ENCODE measurements at places on chromosomes 4 and X. TPM values are rescaled to one million over a fixed set of nuclear protein-coding genes. Genes with fewer than 3 reads are reported as not detected.

GRCh38 chr4:3244002-3244401, 5.0 kb upstream of the MSANTD1 start:
- DNase-seq = no peak

- no peak for DNase-seq
Measured at GRCh38 chrX:71224098-71224708, 1.2 kb downstream of the GJB1 start.

- DNase-seq = no peak
Measured at GRCh38 chr4:156754832-156755570, 216.6 kb downstream of the PDGFC start.

DNA sequence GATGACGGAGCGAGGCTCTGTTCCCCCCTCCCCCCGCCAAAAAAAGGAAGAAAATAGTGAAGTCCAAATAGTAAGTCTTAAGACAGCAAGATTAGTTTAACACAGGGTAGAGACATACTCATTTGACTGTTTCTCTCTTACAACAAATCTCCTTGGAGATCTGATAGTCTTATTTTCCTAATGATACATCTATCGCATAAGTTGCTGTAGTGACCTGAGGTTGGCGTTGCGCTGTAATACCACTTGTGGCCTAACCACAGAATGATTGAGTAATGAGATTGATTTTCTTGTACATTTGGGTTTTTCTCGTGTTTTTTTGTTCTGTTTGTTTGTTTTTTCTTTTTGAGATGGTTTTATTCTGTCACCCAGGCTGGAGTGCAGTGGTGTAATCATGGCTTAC, 27.2 kb downstream of the OCIAD1 start:
- DNase-seq = no peak

The HDAC6 gene
- polyA plus RNA-seq = 12.6 TPM

- no peak for DNase-seq
Measured at GRCh38 chr4:24704149-24704548, 91.2 kb upstream of the SOD3 start.

DNA sequence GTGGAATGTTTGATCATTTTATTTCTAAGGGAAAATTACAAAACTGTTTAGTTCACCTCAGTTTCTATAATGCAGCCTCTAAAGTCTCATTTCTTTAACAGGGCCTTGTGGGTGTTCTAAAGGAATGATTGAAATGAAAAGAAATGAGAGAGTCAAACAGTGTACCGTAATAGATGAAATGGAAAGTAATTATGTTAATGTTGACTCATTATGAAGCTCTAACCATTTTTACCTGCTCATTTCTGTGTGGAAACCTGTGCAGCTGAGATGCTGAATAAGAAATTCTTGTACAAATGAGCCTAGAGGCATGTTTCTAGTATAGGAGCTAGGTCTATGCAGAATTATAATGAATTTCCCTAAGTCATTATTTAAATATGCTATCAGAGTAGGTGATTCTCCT, 45.2 kb upstream of the RPA4 start:
- no peak for DNase-seq

DNA sequence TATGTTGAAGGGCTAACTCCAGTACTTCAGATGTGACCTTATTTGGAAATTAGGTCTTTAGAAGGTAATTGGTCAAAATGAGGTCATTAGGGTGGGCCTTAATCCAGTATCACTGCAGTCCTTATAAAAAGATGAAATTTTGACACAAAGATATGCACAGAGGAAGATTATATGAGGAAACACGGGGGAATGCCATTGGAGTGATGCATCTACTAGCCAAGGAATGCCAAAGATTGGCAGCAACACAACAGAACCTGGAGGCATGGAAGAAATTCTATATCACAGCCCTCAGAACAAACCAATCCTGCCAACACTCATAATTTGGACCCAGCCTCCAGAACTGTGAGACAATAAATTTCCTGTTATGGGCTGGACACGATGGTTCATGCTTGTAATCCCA, 17.6 kb downstream of the TRIM61 start:
- DNase-seq = no peak

DNA sequence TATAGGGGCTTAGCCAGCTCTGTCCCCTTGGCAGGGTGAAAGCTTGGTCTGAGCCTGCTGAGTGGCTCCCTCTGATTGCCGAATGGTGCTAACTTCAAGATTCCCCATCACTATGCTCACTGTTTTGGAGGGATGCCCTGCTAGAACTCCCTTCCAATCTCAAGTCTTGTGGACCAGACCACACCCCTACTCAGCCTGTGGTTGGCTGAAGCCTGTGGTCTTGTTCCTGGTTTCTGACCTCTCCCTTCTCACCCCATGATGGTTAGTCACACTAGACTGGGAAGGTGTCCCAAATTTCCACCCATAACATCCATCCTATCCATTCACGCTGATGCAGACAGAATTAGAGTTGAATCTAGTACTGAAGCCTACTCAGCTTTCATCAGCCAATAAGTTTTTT, 184.7 kb upstream of the NDP start:
- DNase-seq = no peak

The CDX4 gene
- not detected for polyA plus RNA-seq

DNA sequence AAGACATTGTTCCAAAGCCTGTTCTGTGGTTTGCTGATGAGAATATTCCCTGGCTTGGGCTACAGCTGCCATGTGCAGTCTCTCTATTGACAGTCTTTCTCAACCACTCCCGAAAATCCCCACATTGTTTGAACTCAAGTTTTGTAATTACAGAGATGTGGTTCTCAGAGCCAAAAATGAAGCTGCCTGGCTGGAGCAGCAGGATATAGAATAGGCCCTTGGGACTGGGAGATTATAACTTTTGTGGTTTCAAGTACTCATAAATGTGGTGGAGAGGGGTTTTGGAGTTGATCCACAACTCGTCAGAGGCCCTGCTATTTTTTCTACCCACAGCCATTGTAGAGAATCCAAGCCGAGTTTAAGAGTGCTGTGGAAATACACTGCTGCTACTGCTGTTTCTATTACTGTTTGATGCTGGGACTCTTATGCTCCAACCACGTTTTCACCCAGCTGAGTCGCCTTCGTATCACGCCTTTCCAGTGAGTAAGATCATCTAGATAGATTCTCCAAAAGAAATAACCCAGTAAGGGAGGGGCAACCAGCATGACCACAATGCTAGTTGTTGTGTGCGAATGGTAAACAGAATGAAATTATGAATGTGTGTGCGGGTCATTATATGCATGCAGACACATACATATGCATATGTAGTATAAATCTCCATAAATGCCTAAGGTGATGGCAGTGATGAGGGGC, 57.1 kb upstream of the ATXN3L start:
- DNase-seq = no peak

DNA sequence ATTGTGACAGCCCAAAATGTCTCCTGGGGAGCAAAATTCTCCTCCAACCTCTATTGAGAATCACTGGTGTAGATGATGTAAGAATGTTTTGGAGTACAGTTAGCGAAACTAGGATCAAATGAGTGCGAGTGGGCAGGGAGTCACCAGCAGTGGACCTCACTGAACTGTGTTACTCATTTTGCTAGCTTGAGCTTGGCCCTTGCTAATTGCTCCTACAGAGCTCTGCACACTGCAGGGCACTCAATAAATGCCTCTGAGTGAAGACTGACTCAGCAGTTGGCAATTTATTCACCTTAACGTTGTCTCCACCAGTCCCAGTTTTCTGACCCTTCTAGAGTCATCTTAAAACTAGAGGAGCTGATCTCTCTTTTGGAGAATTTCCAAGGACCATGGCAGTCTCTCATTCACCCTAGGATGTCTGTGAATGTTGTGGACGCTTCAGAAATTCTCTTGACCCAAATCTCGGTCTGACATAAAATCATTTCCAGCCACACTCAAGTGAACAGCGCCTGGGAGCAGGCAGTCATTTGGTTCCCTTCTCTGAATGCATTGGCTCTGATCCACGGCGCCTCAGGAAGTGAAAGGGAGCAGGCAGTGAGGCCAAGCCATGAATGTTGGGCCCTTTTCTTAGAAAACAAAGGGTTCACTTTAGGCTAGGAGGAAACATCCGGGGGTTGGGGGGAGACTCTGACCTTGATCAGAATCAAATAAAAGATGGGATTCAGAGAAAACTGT, 148.1 kb downstream of the NWD2 start:
- no peak for DNase-seq

The MAGED4B gene
- polyA plus RNA-seq = 7.0 TPM

DNA sequence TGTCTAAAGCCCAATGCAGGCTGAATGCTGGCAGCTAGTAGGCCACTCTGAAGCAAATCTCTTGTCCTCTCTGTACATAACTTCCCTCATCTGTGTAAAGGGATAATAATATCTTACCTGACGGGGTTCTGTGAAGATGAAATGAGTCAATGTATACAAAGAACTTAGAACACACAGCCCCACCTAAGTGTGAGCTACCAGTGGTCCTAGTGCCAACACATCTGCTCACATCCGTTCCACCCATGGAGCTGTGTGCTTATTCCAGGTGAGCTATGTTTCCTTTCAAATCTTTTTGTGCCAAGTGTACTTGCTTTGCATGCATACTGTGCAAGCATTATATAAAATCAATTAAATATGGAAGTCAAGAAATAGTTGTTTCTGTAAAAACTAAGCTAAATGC, 116.4 kb downstream of the TSPAN5 start:
- DNase-seq = no peak

DNA sequence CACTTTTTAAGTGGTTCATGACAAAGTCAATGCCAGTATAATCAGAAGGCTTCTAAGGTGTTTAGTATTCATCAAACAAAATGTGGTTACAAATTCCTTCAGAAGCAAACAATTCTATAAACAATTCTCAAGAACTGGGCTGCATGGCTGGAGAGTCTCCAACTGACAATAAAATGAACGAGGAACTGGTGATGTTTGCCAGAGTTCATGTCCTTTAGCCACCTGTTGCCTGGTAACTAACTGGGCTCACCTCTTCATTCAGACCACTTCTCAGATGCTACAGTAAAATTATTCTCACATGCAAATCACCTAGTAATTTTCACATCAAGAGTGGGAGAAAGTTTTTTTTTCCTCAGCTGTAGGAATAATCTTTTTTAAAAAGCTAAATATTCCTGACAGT, 53.3 kb downstream of the CAMK2D start:
- no peak for DNase-seq

The XK gene
- not detected for polyA plus RNA-seq

DNA sequence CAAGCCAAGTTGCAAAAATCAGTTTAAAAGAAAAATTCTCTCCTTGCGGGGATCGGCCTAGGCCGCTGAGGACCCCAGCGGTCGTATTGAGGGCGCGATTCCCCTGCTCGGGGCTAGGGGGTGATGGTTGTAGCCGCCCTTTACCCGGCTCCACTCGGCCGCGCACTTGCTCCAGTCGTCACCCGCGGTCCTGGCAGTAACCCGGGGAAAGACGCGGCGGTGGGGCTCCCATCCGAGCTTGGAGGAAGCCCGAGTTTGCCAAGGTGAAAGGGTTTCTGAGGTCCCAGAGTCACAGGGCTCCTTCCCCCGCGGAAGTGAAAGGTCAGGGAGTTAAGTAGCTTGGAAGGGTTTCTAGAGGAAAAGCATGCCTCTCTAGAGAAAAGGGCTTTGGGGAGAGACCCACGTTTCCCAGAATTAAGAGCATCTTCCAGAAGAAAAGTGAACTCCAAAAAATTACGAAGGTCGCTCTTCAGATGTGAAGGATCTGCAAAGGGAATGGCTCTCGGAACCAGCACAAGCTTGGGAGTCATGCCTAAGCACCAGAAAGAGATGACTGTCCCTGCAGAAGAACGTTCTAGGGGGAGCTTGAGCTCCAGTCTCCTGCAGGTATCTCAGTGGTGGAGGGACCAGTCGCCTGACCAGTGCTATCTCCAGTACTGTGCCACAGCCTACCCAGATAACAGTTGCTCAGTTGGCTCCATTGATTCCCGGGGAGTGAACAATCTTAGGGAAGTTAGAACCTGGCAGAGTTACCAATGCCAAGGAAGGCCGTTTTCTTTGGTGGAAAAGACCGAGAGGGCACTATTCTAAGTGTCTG, 875 bp downstream of the LAP3 start:
- DNase-seq = no peak

GRCh38 chrX:50920132-50920531, 9.6 kb downstream of the BMP15 start:
- no peak for DNase-seq

DNA sequence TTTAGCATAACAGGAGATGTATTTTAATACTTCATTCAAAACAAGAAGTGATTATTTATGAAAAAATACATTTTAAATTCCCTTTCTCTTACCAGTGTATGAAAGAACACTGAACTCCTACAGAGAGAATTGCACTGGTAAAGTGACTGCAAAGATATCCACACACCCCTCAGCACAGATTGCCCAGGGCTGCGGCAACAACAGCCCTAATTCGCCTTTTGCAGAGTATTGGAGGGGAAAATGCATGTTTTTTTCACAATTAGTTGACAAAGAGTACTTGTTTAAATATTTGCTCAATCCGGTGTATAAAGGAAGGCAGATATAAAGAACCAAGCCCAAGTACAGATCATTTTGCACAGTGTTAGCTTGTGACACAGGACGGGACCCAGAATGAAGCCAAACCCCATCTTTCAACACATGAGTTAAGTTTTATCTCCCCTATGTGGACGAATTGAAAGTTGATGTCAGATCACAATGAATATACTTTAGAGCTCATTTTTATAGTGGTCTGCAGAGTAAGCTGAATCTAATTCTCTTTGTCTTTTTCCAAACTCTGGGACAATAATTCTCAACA, 551.4 kb upstream of the IGFBP7 start:
- no peak for DNase-seq

The GIMD1 gene
- not detected for polyA plus RNA-seq

DNA sequence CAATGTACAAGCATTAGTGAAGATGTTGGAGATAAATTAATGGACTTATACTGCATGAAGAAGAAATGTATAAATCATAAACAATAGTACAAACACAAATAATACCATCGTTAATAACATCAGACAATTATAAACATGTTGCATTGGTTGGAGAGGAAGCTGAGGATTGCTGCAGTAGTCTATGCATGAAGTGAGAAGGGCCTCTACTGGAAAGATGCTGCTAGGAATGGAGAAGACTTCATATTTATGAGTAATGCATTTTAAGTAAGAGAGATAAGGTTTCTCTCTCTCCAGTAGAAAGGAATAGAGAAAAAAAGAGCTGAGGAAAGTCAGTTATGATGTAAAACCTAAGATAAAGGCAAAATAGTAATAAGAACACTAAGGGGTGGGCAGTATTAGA, 247.8 kb downstream of the GRID2 start:
- no peak for DNase-seq

The GC gene
- polyA plus RNA-seq = not detected

DNA sequence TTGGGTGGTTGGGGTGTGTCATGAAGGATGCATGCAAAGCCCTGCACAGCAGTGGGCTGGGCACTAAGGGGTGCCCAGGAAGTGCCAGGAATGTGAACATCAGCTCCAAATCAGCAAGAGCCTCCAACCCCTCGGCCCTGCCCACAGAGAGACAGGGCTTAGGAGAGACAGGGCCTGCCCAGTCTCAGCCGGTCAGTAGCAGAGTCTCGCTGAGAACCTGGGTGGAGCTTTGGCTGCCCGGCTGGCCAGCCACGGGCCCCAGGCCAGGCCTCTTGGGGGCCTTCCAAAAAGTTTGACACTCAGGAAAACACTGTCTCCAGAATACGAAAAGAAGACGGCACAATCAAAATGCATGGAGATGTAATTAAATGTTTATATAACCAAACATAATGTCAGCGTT, 4.3 kb upstream of the MXD4 start:
- no peak for DNase-seq
